ENCODE measurements at places on chromosomes 1 and 21.

- no peak for DNase-seq
Measured at GRCh38 chr1:57468641-57469523, 45.0 kb upstream of the DAB1 start.

DNA sequence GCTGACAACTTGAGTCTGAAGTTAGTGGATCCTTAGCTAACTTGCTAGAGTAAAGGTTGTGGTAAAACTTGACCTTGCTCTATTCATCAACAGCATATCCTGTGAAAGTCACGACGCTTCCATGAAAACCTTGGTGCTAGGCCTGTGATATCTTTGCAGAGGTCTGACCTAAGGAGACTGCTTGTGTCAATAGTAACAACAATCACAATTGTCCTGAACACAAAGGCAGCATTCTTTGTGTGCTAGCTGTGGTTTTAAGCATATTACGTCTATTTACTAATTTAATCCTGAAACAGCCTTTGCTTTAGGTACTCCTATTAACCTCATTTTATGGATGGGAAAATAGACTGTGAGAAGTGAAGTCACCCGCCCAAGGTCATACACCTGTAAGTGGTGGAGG is 2.8 kb upstream of the CLDN14 start:
- no peak for DNase-seq

DNA sequence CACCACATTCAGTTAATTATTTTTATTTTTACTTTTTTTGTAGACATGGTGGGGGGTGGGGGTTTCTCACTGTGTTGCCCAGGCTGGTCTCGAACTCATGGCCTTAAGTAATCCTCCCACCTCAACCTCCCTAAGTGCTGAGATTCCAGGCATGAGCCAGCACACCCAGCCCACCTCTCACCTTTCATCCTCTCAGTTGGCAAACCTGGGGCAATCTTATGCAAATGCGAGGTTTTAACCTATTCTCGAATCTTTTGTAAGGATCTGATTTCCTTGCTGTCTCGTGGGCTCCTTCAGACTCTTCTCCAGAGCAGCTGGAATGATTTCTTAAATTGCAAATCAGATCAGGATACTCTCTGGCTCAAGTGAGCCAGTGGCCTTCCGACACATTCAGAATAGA is 7.1 kb upstream of the SLC2A7 start:
- DNase-seq = no peak

- no peak for DNase-seq
Measured at GRCh38 chr1:29096231-29096886, 27.3 kb downstream of the TMEM200B start.

DNA sequence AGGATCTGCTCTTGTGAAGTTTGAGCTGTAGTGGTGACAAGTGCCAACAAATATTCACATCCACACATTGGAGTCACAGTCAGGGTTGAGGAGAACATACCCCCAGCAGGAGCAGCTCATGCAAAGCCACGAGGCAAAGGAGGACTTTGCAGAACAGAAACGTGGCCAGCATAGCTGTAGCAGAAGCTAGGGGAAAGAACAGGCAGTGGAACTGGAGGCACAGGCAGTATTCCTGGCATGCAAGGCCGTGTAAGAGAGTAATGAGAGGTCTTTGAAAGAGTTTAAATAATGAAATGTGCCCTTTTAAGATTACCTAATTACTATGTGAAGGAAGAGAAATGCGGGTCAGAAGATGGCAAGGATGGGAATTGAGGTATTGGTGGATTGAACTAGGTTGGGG is 40.9 kb upstream of the IKBKE start:
- no peak for DNase-seq

GRCh38 chr1:210292231-210292871 is 36.4 kb upstream of the HHAT start:
- peak; percentile 4 for DNase-seq

GRCh38 chr1:209368864-209369598 is 214.5 kb upstream of the CAMK1G start:
- DNase-seq = no peak

GRCh38 chr1:159804924-159805323 is 2.8 kb downstream of the FCRL6 start:
- no peak for DNase-seq

DNA sequence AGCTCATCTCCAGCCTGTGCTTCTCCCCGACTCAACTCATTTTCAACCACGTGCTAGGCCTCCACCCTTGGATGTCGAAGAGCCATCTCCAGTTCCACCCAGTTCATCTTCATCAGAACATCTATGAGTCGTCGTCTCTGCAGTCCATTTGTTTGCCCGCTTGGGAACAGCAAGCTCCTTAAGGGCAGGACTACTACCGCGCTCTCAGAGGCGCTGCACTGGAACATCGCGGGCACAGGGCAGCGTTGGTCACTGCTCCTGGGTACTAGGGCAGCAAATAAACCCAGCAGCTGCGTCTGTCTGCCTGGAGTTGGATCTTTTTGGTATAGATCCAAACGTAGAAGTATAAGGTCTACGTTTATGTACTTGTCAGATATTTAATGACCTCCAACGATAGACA is 478 bp upstream of the PRDM2 start:
- DNase-seq = no peak

- DNase-seq = no peak
Measured at GRCh38 chr1:92323473-92324453, 24.9 kb downstream of the RPAP2 start.
